ENCODE measurements at places on chromosomes 11 and 22.
A peak's percentile ranks its signal among the peaks of the same experiment; 100 is the strongest.

DNA sequence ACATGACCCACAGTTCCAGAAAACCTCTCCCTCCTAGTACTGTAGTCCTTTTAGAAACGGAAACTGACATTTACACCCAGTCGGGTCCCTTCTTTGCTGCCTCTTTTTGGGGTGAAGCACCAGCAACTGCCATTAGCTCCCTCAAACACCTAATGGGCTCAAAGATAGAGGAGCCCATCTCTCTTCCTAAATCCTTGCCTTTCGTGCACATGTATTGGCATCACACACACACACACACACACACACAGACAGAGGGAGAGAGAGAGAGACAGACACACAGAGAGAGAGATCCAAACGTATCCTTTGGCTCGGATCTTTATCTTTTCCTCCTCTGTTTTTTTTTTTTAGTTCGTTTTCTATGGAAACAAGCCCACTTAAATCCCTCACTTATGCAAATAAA is 716 bp downstream of the GRM5 start:
- DNase-seq = no peak

- DNase-seq = peak; percentile 75
Observed at GRCh38 chr11:3949125-3949524, 93.7 kb downstream of the STIM1 start.

GRCh38 chr11:122028545-122028944 is 87.5 kb downstream of the BLID start:
- no peak for DNase-seq

DNA sequence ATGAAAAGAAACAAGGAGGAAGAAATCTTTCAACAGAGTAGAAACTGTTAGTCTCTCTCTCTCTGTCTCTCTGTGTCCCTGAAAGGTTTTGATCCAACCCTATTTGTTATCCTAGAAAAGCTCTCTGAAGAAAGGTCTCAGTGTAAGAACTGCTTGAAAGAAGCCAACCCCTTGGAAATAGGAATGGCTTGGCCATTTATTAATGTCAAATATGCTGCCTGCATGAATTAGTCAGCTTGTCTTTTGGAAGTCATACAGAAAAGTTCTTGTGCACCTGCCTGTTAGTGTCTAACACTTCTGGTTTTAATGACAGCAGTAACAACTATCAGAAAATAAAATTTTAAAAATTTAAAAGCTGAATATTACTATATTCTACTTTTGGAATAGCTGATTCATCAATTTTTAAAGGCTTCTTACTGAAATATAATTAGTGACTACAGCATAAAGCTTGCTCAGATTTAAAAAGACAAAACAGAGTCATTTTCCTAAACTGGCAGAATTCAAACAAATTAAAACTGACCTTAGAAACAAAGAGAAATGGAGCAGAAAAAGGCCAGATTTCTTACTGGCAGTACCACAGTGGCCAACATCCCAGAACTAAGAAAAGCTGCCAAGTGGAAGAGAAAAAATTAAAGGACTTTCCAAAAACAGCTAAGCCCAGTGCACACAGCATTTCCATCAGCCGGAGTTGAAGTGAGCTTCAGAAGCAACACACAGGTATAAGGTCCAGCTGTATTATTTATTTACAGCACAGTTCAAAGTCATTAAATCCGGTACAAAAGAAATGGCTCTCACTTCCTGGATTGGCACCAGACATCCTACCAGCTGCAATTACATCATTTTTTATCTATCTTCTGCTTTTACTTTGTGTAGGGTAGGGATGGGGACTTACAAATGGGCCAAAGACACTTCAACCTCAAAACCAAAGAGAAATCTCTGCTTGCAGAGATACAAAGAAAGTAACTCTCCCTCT is 76.3 kb downstream of the PRCP start:
- DNase-seq = no peak

- peak; percentile 33 for DNase-seq
Observed at GRCh38 chr11:102560555-102561011, 30.0 kb upstream of the MMP7 start.

DNA sequence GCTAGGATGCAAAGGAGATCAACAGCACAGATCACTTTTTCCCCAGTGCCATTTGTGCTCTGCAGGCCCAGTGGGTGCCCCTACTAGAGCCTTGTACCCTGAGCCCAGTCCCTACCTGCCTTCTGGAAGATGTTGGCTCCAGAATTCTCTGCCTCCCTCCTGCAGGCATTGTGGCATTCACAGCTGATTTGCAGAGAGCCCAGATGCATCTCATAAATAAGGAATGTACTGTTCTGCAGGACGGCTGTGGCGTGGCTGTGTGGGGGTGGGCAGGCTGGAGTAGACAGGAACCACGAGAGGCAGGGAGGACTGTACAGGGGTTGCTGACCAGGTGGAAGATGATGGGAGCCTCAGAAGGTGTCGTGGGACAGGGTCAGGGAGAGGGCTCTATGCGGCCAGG is 11.2 kb upstream of the MIAT start:
- DNase-seq = no peak

- no peak for DNase-seq
Observed at GRCh38 chr11:134665188-134665535, 253.1 kb upstream of the B3GAT1 start.

- no peak for DNase-seq
Observed at GRCh38 chr11:18844753-18845367, 53.3 kb upstream of the PTPN5 start.

GRCh38 chr11:78350646-78351165 is 66.9 kb downstream of the GAB2 start:
- peak; percentile 42 for DNase-seq

- peak; percentile 14 for DNase-seq
Observed at GRCh38 chr22:29879753-29880152, 3.2 kb upstream of the MTMR3 start.

- DNase-seq = peak; percentile 21
Observed at GRCh38 chr22:37472418-37473006, 13.7 kb downstream of the MFNG start.

DNA sequence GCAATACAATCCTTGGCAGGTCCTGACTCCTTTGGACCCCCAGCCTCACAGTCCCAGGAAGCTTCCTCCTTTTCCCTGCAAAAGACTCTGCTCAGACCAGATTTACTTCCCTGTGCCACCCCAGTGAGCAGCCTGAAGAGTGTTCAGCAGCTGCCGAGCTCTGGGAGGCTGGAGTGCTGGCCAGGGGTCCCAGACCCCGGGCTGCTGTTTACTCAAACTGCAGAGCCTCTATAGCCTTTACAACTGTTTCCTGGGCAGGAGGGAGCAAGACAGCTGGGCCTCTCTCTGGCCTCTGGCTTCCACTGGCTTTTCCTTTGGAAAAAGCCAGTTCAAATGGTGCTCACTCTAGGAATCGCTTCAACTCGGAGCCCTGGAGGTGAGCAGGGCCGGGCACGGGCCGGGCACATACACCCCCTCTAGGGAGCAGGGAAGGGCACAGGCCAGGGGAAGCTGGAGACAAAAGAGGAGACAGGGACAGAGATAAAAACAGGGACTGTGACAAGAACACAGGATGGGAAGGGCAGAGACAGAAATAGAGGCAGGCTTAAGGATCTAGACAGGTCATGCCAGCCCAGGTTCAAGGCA is 932 bp downstream of the IRAG1 start:
- no peak for DNase-seq

Measured in DND-41 (cell line).